ENCODE measurements at places on chromosomes 3 and 15.

DNA sequence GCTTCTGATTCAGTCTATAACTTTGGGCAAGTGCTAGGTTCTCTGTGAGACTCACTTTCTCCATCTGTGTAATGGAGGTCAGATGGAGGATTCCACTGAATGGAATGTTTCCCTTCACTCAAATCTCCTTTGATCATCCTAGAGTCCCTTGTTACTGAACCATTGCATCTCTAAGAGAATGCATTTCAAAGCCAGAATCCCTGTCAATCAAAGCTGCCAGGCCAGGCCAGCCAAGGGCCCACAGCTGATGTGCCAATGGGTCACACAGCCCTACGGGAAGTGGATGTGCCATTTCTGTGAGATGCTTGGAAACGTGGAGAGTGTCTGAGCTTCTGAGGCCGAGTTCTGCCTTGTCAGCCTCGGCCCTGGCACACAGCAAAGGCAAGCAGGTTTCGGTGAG, 32.4 kb downstream of the SCN5A start:
- DNase-seq = no peak

GRCh38 chr3:107347751-107348150, 29.5 kb upstream of the CCDC54 start:
- DNase-seq = no peak

DNA sequence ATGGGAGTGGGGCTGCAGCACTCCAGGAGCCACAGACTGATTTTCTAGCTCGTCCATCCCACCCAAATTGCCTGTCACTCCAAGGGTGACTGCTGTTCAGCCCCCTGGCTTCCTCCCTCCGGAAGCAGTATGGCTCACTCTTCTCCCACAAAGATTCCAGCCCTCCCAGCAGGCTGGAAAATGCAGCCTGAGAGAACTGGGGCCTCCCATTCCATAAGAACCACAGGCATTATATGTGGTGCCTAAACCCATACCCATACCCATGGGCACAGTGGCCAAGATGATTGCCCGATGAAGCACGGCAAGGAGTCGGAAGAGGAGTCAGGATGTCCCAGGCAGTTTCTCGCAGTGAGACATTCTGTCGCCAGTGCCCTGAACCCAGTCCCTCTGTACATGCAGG, 6.0 kb upstream of the VILL start:
- no peak for DNase-seq

GRCh38 chr15:41892621-41893421, 1.0 kb downstream of the SPTBN5 start:
- DNase-seq = no peak

DNA sequence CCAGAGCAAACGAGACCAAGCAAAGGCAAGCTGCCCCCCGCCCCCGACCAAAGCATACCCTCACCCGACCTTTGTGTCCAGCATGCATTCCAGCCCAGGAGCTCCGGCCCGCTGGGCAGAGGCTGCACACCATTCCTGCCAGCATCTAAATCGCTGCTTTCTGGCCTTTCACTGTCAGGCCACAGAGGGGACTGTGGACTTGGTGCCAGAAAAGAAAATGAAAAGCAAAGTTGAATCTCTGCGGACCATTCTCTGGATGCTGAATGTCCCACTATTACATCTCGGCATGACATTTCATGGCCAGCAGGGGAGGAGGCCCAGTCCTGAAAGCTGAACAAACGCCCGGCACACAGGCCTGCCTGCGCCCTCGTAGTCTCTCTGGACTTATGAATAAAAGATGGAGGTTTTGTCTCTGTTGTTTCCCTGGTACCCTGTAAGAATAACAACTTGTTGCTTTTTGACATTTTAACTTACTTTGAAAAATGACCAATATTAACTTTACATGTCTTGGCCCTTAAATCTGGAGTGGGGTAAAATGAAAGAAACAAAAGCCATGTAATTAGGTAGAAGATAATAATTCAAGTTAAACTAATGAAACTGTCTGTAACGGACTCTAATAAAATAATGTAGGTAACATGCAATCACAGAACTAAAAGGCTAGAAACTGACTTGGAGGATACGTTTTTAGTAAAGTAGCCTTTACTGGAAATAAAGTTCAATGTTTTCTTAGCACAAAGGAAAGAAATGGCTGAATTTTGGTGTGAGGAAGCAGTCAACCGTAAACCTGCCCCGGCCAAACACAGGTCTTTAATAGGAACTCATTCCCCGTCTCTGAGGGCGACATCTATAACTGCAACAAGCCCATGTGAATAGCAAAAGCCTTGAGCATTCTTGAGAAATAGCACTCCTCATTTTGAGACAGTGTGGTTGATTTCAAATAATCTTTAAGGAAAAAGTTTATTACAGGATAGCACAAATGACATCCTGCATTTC, 12.7 kb downstream of the IL17RD start:
- DNase-seq = no peak

DNA sequence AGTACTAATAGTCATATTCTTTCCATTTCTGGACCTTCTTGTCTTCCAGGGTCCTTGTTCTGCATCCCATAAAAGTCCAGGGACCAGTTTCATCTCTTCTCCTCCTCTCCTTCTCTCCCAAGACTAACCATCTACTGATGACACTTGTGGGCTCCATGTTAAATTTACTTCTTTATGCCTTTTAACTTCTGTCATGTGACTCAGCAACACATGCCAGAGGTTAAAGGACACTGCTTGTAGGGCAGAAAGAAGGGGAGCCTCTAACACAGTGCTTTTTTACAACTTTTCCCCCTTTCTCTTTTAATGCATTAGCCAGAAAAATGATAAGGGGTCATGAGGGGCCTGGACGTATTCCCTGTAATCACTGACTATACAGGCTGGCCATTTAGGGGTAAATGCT, 10.0 kb downstream of the SH3GL3 start:
- no peak for DNase-seq

DNA sequence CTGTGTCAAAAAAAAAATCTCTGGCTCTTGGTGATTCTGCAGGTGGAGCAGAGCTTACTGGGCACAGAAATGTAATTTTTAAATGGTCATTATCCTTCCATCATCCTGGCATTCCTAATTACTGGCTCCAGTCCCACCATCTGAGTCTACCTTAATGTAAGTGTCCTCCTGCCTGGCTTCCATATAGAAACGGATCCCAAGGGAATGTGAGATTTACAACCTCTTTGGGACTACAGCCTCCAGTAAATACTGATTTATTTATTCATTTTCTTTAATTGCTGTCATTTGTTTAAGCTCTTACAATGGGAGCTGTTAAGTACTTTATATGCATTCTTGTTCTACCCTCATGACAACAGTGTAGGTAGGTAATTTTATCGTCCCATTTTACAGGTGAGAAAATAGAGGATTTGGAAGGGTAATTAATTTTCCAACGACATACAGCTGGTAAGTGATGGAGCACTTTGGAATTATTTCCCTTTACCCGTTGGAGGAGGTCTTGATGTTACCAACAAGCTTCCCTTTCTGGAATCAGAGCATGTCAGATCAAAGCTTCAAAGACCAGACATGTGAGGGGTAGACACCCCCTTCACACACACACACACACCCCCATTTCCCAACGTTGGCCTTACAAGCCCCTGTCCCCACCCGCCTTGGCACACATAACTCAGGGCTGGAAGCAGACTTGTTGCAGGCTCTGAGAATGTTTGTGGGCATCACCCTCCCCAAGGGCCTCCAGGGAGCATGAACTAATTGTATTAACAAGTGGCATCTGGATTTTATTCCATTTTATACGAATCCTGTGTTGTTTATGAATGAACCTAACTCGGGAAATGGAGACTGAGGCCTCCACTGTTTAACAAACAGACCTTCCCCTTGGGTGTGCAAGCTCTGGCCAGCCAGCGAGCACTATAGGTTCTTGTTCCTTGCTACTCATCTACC, 116.9 kb downstream of the ALDH1A2 start:
- DNase-seq = no peak

DNA sequence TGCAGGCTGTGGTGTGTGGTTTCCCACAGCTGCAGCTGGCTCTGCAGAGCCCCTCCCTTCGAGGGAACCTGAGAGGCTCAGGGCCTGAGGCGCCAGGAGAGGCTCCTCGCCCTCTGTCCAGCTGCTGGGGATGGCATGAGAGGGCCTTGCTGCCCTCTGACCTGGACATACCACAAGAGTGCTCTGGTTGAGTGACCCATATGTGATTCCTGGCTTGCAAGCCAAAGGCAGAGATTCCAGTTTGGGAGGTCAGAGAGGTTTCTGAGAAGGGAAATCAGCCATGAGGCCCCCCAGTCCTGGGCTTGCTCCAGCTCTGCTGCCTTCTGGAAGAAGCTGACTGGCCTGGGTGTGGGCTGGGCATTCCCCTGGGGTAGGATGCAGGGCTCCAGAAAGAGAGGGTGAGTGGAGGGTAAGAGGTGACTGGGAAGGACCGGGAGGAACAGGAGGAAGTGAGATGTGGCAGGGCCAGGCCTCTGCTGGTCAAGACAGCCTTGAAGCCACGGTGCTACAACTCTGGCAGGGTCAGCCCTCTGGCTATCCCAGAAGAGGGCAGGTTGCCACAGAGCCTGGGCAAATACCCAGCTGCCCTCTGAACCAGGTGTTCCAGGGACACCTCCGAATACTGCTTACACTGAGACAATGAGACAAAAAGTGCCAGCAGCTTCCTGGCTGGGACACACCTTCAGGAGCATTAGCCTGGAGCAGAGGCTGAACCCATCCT, 16.0 kb upstream of the SRP14 start:
- peak; percentile 43 for DNase-seq

DNA sequence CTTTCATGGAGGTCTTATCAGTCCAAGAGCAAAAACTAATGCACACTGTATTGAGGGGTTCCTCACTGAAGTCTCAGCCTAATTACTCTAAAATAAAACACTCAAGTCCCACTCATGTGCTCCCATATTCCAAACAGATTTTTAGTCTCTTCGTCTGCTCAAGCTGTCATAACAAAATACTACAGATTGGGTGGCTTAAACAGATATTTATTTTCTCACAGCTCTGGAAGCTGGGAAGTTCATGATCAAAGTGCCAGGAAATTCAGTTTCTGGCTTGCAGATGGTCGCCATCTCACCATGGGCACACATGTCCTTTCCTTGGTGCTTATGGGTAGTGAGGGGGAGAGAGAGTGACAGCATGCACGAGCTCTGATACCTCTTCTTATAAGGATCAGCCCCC, 147.5 kb downstream of the ANXA2 start:
- DNase-seq = no peak

DNA sequence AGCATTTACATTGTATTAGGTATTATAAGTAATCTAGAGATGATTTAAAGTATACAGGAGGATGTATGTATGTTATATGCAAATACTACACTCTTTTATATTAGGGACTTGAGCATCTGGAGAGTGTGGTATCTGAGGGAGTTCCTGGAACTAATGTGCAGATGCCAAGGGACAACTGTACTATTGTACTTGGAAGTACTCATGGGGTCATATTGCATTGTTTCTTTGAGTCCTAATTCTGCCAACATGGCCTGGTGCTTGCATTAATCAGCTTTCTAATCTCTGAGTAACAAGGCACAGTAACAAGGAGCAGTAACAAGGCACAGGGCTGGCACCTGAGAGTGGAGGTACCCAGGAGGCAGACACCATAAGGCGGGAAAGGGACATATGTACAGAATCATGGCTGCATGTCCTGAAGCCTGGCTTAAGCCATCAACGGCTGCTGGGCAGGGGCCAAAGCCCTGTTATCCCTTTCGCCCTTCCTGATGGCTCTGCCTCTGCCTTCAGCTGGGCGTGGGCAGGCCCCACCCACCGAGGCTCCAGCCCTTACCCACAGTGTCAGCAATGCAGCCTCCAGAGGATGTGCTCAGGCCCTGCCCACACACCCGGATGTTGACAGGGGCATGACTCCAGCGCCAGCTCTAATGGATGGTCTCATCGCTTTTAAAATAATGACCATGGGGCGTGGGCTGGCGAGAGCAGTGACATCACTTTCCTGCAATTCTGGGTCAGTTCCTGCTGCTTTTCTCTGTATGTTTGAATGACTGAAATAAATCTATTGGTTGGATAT, 22.9 kb downstream of the CEMIP start:
- DNase-seq = peak; percentile 85

GRCh38 chr15:70159001-70159712, 61.4 kb upstream of the TLE3 start:
- peak; percentile 54 for DNase-seq

DNA sequence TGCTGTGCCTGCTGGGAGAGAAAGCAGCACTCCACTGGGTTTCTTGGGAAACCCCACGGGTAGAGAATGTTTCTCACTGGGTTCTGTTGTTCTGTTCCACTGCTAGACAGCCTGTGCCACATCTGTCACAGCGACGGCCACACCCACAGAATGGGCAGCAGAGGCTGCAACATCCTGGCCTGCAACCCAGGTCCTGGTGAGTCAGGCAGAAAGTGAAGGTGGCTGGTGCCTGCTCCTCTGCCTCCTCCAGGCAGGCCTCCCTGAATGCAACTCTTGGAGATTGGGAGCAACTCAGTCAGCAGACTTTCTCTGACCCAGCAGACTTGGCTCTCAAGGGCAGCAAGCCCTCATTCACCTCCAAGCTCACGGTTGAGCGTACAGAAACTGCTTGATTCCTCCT, 13.0 kb downstream of the C3orf18 start:
- DNase-seq = no peak

DNA sequence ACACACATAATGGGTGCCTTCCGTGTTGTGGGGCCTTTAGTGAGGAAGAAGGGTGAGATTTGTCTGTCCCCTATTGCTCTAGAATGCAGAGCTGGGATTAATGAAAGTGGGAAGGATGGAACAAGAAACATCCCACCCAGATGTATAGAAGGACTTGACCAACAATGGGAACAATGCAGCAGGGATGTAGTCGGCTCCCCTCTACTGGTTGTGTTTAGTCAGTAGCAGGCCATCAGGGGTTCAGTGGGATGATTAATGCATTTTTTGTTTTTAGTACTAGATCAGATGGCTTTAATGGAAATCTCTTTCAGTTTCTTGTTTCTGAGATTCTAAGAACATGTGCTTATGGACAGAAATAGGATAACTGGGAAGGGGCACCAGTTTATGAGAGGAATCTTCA, 156.0 kb upstream of the ROPN1 start:
- no peak for DNase-seq

DNA sequence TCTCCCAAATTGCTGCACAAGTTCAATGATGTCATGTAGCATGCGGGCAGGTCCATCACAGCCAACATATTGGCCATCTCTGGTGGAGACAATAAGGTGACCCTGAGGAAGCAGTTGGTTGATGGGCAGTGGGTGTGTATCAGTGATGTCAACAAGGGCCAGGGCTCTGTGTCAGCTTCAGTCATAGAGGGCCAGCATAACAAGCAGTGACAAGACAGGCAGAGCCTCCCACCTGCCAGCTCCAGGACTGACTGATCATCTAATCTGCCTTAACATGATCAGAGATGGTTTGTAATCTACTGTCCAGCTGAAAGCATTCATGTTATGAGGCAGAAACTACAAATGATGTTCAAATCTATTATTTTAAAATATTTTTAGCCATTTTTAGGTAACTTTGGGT, 62.3 kb downstream of the GLB1 start:
- no peak for DNase-seq

DNA sequence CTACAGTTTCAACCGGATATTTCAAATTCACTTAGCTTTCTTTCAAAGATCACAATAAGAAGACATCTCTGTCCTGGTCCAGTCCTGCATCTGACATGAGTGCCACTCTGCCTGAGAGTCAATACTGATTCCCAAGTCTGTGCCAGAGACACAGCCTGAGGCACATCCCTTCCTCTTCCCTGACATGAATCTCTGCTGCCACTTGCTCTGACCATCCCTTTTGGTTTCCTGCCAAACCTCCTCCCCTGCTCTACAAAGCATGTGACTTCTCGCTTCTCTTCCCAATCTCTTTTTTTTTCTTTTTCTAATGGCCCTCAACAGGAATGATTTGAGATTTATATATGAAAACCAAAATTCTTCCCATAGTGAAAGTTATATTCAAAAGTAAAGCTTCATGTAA, 117.9 kb downstream of the MECOM start:
- DNase-seq = no peak

- peak; percentile 59 for DNase-seq
Observed at GRCh38 chr3:90184861-90185260, 1077.4 kb downstream of the EPHA3 start.

Data from suppressor macrophage (primary cell).